ENCODE measurements at places on chromosomes 4 and X.
A peak's percentile ranks its signal among the peaks of the same experiment; 100 is the strongest.

DNA sequence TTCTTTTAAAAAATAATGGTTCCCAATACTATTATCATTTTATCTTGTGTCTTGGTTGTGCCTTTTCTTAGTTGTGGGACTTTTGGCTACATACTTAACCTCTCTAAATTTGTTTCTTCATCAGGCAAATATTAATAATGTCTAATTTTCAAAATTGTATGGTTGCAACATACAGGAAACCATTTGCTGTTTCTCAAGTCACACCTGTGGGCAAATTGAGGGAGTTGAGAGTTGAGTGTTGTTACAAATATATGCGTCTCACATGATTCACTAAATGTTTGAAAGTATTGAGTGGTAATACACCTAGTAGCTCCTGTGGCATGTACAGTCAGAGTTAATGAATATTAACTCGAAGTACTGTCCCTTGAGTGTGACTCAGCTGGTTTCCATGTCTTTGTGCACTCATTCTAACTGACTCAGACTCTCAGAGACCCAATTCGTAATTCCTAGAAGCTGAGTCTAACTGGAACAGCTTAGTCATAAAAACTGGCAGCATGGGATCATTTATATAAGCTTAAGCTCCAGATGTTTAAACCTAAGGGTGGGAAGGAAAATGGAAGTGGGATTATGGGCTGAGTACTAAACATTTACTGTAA is 802.4 kb downstream of the TRIML1 start:
- no peak for DNase-seq

DNA sequence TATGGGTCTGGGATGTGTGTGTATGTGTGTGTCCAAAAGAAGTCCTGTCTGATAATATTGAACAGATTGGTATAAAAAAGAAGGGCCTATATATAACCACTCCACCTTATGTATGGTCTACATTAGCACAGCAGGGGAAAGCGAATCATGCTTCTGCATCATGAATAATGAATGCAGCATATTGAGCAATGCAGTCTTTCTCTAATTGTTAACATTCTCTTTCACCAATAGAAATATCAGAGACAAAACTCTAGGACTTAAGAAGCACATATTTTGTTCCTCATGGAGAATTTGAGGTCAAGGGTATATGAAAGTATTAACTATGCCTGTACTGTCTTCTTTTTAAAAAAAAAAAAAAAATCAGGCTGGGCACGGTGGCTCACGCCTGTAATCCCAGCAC is 264.3 kb upstream of the NOCT start:
- DNase-seq: no peak

DNA sequence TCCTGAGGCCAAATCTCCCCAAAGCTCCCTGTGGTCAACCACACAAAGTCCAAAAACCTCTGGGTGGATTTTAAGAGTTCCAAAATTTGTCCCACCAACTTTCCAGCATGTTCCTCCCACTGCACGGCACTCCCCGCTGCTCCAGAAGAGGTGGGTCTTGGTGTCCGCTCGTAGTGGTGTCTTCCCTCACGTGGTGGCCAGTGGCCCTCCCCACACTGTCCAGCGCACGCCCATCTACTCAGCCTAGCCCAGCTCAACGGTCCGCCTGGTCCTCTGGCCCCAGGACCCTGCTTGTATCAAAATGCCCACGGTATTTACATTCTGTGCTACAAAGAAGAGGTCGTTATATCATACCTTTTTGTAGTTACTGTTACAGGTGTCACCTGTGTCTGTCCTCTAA is 83.5 kb downstream of the NSUN7 start:
- no peak for DNase-seq

- DNase-seq: no peak
These were observed 15.6 kb downstream of the BCORL1 start for GRCh38 chrX:129998021-129998420.

GRCh38 chrX:77820091-77820727 is 34.2 kb upstream of the ATRX start:
- DNase-seq: peak; percentile 8

DNA sequence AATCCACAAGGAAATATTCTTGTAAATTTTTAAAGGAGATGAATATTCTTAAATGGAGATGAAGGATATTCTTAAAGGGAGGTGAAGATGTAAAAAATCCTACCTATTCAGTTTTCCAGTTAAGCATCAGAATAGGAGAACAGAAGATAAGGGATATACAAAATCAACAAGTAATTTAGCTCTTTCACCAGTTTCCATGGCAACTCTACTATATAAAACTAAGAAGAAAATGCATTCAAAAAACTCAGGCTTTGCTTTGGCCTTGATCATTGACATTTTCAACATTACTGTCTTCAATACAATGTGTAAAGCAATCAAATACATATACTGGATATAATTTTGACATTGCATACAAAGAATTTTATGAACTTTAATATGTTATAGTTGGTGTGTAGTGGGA is 622.7 kb upstream of the GRID2 start:
- DNase-seq: no peak

- DNase-seq: no peak
These were observed 3.3 kb upstream of the GDI1 start for GRCh38 chrX:154433605-154434004.

GRCh38 chr4:127669691-127670090 is 36.9 kb downstream of the INTU start:
- DNase-seq: no peak

- no peak for DNase-seq
These were observed 1084.1 kb downstream of the FAM133A start for GRCh38 chrX:94758130-94758529.

DNA sequence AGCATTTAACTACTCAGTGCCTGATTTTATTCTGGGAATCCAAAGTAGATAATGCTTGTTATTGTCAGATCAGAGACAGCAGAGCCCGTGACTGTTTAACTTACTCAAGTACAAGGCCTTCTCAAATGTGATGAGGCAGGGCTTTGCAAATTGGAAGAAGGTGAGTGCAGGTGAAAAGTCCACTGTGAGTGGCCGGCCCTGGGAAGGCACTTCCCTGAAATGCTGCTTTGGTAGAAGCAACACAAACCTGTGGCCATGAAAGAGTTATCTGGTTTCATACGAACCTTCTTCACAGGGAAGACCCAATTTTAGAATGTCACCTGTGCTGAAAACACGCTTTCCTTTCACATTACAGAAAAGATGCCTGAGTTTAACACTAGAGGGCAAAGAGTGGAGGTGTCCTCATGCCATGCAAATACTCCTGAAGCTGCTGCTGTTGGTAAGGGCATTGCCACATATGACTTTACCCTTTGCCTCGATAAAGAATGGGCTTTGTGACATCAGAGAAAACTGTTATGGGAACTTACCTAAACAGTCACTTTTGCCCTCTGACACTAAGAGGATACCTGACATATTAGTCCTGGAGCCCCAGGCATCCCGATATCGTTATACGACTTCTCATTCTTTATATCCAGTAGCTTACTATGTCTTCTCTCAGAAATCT is 8.0 kb downstream of the PPARGC1A start:
- no peak for DNase-seq

GRCh38 chr4:141668200-141668910 is 32.0 kb downstream of the IL15 start:
- DNase-seq: no peak

GRCh38 chr4:128663325-128663724 is 146.2 kb upstream of the JADE1 start:
- DNase-seq: peak; percentile 15

GRCh38 chrX:44975666-44976263 is 102.8 kb downstream of the KDM6A start:
- DNase-seq: no peak

GRCh38 chr4:6388713-6389112 is 83.7 kb downstream of the PPP2R2C start:
- DNase-seq: no peak
